RPMI7951 (cell line): ENCODE measurements at places on chromosomes 4 and X.

DNA sequence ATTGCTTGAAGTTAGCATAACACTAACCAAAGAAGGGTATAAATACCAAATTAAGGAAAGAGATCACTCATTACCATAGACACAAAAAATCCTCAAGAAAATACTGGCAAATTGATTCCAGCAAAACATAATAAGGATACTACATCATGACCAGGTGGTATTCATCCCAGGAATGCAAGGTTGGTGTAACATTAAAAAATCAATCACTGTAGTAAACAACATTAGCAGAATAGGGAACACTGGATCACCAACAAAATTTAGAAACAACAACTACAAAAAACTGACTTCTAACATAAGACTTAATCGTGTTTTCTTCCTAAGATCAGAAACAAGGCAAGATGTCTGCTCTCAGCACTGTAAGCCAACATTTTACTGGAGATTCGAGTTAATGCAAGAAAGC lies 14.1 kb downstream of the GAK start:
- no peak for DNase-seq

- no peak for DNase-seq
These were observed 208.3 kb upstream of the AMOT start for GRCh38 chrX:113048896-113049295.

- DNase-seq = no peak
These were observed 549.9 kb upstream of the AMOT start for GRCh38 chrX:113390531-113390930.

GRCh38 chrX:84144281-84144680 lies 43.7 kb downstream of the RPS6KA6 start:
- DNase-seq = no peak

GRCh38 chrX:12741416-12741815 lies 49.8 kb upstream of the PRPS2 start:
- DNase-seq = no peak
